ENCODE measurements at places on chromosomes 12 and 14.
A peak's percentile ranks its signal among the peaks of the same experiment; 100 is the strongest.

- DNase-seq: no peak
Observed at GRCh38 chr14:106276326-106277267, 750.2 kb downstream of the TMEM121 start.

- DNase-seq: peak; percentile 90
Observed at GRCh38 chr12:80268924-80269749, 169.8 kb downstream of the OTOGL start.

DNA sequence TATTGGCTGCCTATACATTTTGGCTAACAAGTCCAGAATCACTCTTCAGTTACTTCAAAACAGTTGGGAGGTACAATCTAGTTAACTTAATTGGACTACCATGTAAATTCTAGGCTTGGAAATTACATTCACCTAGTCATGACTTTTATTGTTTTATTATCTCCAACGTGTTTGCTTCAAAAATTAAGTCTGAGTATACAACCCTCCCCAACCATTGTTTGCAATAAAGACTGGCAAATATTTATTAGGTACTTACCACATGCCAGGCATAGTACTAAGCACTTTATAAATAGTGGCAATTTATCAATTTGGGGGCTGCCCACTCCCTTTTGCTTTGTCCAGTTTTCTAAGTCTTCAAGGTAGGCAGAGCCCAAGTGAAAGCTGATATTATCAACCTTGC lies 30.3 kb downstream of the TXNDC16 start:
- DNase-seq: no peak

DNA sequence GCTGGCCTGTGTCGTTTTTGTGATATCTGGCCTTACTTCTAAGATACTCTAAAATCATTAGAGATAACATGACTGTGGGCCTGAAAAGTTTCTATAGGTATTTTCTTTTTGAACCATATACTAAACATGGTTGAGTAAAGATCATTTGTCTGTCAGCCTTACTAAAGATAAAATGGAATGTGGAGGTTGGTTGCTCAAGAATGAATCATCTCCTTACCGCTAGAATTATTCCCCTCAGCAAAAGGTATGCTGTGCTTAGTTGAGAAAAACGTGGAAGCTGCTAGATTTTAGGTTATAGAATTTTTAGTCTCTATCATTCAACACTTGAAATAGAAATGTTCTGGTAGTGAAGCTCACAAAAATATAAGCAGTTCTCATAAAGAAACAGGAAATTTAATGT lies 407.3 kb downstream of the AEBP2 start:
- DNase-seq: peak; percentile 72

- DNase-seq: peak; percentile 81
Observed at GRCh38 chr12:110270125-110270962, 10.7 kb upstream of the ATP2A2 start.

- DNase-seq: peak; percentile 15
Observed at GRCh38 chr12:124240493-124240892, 54.4 kb upstream of the RFLNA start.

DNA sequence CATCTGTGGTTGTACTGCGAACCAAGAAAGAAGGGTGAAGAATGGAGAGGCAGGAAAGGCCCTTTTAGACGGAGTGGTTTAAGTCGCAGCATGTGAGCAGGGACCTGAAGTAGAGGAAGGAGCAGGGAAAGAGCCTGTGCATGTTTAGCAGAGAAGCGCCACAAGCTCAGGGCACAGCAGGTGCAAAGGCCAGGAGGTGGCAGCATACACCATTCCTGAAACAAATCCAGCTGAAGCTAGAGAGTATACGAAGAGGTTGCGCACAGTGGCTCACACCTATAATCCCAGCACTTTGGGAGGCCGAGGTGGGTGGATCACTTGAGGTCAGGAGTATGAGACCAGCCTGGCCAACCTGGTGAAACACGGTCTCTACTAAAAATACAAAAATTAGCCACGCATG lies 49.9 kb downstream of the HELB start:
- peak; percentile 17 for DNase-seq

- DNase-seq: peak; percentile 20
Observed at GRCh38 chr14:30417121-30417520, 141.8 kb upstream of the G2E3 start.

- peak; percentile 19 for DNase-seq
Observed at GRCh38 chr12:32448586-32448985, 49.2 kb downstream of the FGD4 start.

GRCh38 chr14:83491091-83491490 lies 1957.4 kb upstream of the SEL1L start:
- no peak for DNase-seq

GRCh38 chr12:89856431-89856830 lies 147.8 kb upstream of the ATP2B1 start:
- DNase-seq: peak; percentile 95

- no peak for DNase-seq
Observed at GRCh38 chr14:75188520-75189268, 12.3 kb upstream of the TMED10 start.

GRCh38 chr12:77855548-77855947 lies 24.9 kb downstream of the NAV3 start:
- peak; percentile 52 for DNase-seq

GRCh38 chr14:85528080-85528896 lies 1.7 kb upstream of the FLRT2 start:
- peak; percentile 92 for DNase-seq

GRCh38 chr14:63308723-63309317 lies 9.9 kb downstream of the GPHB5 start:
- peak; percentile 15 for DNase-seq

DNA sequence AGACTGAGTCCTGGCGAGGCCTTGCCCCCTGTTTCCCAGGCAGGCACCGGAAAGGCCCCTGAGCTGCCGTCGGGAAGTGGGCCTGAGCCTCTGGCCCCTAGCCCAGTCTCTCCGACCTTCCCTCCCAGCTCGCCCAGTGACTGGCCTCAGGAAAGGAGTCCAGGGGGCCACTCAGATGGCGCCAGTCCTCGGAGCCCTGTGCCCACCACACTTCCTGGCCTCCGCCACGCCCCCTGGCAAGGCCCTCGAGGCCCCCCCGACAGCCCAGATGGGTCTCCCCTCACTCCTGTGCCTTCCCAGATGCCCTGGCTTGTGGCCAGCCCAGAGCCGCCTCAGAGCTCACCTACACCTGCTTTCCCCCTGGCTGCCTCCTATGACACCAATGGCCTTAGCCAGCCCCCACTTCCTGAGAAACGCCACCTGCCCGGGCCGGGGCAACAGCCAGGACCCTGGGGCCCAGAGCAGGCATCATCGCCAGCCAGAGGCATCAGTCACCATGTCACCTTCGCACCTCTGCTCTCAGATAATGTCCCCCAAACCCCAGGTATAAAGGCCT lies 10.9 kb downstream of the TNS2 start:
- DNase-seq: no peak

DNA sequence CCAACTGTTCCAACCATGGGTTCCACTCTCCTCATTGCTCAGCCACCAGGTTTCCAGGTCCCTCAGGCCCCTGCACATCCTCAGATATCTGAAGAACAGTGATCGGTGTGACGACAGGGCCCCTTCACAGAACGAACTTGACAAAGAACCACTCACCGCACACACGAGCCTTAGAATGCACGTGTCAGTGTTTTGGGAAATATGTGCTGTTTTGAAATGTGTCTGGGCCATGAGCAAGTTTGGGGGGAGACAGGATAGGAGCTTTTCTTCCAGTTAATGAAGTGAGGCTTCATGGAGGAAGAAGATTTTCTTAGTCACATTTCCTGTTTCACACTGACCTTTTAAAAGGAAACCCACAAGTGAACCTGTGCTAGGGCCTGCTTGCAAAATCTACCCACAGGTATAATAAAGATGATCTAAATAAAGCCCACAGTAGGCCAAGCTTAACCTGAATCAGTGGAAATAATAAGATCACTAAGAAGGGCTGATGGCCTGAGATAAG lies 58.6 kb downstream of the ZFP36L1 start:
- no peak for DNase-seq

- DNase-seq: no peak
Observed at GRCh38 chr14:104378698-104379113, 200.9 kb upstream of the C14orf180 start.

GRCh38 chr12:86543716-86544115 lies 287.5 kb upstream of the MGAT4C start:
- no peak for DNase-seq

DNA sequence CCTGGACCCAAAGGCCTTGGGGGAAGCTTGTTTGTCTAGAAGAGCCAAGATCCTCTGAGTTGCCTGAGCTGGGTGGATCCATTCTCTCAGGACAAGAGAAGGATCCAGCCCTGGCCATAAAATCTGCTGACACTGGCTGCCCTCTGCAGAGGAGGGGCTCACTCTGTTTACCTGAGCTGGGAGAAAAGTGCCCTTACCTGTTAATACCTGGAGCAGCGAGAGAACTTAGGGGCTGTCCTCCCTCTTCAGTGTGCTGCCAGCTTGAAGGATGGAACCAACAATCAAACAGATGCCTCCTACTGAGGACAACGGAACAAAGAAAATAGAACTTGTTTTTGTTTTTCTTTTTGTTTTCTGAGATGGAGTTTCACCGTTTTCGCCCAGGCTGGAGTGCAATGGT lies 7.3 kb upstream of the KRT7 start:
- no peak for DNase-seq

DNA sequence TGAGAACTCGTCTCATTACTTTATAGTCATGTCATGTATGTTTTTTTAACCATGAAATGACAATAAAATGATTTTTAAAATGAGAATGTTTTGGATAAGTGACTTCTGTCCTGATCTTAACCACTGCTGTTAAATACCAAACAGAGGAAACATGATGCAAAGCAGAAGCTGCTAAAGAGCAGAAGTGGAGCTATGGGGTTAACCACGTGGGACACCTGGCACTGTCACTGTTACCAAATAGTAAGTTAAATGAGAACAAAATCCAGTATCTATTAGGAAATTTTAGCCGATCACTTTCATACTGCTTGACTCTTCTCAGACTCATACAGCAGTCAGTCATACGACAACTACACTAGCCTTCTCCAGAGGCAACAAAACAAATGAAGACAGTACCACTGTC lies 82.4 kb downstream of the SCAF11 start:
- DNase-seq: no peak

DNA sequence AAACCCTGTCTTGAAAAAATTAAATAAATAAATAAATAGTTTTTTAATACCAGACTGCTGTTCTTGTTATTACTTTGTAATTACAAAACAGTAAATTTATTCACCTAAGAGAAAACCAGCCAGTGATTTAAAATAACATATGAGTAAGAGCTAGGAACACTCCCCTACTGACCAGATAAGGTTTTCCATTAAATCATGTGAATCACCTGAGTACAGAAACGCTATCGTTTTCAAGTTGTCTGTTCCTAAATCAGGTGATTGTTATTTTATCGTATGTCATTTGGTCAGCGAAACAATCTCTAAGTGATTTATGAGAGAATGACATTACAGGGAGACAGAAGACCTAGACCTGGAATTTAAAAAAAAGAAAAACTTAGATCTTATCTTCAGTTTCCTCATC lies 47.3 kb downstream of the RPS29 start:
- no peak for DNase-seq
